ENCODE measurements at places on chromosomes 12 and 14.

GRCh38 chr14:34931206-34931605 lies 51.6 kb upstream of the SRP54 start:
- peak; percentile 39 for DNase-seq

DNA sequence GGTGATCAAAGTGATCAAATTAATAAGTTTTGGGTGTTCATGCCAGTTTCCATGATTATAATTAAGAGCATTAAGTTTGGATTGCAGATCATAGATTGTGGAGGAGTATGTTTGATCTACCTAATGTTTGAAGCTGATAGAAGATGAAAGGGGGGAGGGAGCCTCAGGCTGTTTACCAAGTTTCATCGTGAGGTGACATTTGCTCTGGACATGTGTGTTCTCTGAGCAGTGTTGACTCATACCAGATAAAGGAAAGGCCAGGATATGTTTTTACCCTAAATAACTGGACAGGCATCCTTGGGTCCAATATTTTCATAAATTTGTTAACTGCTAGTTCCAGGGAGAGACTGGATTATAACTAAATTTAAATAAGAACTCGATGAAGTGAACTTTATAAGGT lies 3.5 kb upstream of the SEL1L start:
- no peak for DNase-seq

DNA sequence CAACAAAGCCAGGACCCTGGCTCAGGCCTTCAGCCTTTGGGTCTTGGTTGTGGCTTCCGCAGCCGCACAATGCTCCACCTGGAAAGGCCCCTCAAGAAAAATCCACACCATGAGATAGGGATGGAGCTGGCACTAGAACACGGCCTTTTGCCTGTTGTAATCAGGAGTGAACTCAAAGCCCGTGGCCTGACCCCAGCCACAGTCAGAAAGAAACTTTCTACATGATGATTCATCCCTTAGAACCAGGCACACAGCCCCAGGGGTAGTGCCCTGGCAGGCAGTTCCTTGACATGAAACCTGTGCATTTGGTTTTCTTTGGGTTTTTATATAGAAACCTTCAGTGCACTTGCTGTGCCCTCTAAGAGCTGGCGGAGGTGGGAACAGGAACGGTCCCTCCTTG lies 5.1 kb downstream of the CLMN start:
- no peak for DNase-seq

DNA sequence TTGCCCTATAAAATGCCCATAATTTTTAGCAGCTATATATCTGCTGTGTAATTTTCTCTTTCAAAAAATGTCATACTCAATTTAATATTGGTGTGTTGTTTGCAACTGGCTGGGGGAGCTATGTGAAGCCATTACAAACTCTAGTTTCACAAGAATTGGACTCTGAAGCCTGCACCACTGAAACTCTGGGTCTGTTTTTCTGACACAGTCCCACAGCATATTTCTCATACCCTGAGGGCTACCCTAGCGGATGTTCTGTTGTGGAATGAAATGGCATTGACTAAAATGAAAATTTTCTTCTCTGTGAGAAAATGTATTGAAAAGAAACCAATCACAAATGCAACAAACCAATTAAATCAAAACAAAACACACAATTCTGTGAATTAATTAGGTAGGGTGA lies 284.6 kb upstream of the NPAS3 start:
- DNase-seq: no peak

DNA sequence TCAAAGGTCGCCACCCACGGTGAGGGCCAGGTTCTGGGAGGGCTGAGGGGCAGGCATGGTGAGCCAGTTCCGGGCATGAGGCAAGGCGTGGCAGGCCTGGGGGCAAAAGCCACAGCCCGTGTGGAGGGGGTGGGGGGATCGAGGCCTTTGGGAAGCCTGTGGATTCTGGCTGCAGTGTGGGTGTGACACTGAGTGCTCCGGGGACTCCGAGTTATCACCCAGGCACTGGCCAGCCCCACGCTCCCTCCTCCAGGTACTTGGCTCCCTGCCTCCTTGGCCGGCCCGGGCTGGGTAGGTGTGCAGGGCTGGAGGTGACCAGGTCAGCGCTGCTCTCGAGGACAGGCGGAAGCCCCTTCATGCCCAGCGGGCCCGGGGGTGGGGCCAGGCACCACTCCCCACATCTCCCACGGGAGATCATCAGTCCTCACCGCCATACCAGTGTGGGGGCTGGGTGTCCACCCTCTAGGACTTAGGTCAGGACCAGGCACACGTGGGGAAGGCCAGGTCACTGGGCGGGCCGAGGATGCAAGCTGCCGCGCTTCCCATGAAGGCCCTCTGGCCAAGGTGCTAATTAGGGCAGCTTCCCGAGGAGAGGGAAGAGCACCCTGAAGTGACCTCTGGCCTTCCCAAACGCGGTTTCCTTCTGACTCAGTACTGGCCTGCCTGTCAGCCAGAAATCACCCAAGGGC lies 34.1 kb upstream of the TDRD9 start:
- no peak for DNase-seq

DNA sequence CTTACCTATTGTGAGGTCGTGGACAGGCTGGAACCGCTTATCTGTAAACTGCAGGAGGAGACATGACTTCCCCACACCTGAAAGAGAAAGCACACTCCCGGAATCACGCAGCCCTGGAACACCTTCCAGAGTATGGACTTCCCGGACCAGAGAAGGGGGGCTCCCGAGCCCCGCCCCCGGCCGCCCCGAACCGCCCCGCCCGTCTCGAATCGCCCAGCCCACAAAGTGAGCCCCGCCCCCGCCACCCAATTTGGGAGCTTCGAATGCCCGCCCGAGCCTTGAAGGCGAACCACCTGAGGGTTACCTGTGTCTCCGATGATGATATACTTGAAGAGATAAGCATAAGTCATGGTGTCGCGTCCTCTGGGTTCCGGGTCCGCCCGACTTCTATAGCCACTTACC lies 235 bp downstream of the RAB2B start:
- peak; percentile 82 for DNase-seq

DNA sequence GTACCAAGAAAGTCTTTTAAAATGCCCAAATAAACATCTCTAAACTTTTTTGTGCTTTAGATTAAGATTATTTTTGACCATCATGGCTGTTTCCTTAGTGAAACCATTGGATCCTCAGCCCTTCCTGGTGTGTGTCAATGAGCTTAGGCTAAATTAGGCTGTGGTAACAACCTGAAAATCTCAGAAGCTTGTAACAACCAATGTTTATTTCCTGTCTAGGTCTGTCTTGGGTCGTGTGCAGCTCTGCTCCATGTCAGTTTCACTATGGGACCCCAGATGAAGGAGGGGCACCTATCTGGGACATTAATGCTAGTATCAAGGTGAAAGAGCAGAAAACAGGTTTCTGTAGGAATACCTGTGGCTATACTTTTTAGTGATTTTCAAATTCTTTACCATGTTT lies 49.9 kb downstream of the KCNMB4 start:
- DNase-seq: no peak

DNA sequence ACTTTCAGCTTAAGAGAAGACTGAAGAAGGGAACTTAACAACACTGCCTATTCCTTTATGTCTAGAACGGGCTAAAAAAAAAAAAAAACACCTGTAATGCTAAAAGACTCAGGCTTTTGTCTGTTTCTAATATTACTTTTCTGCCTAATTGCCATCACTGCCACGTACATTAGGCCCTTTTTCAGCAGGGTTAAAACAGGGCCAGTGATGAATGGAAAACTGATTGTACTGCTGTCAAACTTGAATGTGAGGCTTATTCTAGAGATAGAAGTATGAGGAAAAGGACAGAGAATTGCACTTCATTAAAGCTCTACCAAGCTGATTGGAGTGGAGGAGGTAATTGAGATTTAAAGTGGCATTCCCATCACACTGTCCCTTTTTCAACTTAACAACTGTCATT lies 535.8 kb downstream of the PRKD1 start:
- DNase-seq: no peak

DNA sequence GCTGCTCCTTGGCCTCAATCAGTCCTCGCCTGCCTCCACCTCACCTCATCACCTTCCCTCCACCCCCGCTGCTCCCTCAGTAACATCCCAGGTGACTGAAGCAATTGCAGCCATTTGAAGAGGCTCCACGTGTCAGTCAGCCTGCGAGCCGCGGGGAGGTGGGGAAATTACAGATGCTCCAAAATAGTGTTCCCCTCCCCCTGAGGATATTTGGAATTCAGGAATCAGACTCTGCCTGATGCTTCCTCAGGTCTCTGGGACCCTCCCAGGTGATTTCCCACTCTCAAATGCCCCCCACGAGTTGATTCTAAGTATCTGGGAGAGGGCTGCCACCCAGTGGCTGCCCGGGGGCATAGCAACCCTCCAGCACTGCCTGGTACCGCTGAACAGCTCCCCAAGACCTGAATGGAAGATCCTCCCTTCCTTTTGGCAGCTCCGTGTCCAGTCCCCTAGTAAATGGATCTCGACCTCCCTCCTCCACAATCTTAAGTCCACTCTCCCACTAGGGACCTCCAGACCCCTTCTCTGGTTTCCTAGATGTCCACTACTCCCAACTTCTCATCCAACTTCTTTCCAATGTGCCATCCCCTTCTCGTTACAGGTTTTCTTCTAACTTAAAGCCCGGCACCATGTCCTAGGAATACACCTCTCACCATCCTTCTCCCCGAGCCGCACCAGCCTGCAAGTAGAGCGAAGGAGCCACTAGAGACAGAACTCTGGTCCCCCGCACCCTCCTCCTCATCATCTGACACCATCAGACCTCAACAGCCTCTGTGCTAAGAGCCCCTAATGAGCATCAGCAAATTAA lies 1.4 kb upstream of the ASIC1 start:
- DNase-seq: peak; percentile 62

- DNase-seq: peak; percentile 45
Observed at GRCh38 chr12:122336015-122336946, 70.0 kb upstream of the VPS33A start.

DNA sequence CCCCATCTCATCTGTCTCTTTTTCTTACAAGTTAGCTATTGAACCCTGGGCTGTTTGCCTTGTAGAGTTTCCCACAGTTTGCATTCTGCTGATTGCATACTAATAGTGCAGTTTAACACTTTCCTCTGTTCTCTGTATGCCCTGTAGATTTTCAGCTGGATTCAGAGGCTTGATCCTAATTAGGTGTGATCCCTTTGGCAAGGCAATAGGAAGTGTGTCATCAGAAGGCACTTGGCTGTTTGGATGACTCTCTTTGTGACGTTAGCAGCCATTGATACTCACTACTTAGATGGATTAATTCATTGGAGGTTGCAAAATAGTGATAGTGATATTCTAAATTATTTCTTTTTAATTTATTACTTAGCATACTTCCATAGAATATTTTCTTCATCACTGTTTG lies 33.6 kb downstream of the FUT8 start:
- DNase-seq: no peak

DNA sequence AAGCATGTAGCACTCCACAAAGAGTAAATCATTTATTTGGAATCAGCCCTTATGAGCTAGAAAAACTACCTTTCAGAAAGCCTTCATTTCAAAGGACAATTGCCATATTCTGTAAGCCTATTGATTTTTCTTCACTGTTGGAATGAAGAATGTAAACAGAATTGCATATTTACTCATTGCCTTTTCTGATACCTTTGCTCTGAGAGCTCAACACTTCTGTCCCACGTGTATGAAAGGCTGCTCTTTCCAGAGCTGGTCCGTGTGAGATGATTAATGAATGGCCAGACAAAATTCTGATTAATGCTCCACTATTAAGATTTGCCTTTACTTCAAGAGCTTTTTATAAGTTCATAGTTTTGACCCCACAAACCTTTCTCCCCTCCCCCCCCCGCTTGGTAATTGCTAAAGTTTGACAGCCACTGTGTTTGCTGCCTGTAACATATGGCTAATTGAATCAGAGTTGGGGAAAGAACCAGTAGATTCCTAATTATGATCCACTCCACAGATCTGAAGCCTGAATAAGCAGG lies 63.0 kb upstream of the PLEKHA5 start:
- no peak for DNase-seq

All from activated CD4-positive, alpha-beta T cell treated with anti-CD3 and anti-CD28 coated beads for 4 hours (primary cell).